ENCODE measurements at places on chromosomes 7 and 10.

DNA sequence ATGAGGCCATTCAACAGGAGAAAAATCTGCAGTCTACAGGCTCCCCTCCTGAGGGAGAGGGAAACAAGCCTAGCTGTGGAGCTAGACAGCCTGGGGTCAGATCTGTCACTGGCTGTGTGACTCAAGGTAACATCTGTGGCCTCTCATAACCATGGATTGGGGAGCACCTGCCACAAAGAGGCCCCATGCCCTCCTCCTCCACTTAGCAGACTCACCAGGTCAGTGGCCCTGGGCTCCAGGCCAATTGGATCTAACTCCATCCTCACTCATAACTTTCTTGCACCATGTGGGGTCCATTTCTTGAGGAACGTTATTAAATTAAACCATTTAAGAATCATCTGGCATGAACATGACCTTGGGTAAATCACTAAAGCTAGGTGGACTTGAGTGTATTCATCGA, 1.8 kb downstream of the GDF10 start:
- no peak for DNase-seq

DNA sequence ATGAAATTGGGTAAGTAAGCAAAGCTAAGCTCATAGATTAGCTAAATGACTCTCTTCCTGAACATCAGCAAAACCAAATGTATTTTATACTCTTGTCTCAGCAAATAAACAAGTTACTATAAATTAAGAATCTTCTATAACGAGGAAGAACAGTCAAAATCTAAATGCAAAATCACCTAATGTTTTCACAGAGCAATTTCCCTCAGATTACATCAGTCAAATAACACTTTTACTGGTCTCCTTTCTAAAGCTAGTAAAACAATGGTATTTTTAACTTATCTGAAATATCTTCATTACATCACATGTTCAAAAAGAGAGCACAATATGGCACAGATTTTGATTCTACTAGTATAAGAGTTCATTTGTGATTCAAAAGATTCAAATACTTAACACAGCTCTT, 16.5 kb upstream of the GPR22 start:
- no peak for DNase-seq

- no peak for DNase-seq
Measured at GRCh38 chr7:155283565-155284194, 14.0 kb upstream of the INSIG1 start.

DNA sequence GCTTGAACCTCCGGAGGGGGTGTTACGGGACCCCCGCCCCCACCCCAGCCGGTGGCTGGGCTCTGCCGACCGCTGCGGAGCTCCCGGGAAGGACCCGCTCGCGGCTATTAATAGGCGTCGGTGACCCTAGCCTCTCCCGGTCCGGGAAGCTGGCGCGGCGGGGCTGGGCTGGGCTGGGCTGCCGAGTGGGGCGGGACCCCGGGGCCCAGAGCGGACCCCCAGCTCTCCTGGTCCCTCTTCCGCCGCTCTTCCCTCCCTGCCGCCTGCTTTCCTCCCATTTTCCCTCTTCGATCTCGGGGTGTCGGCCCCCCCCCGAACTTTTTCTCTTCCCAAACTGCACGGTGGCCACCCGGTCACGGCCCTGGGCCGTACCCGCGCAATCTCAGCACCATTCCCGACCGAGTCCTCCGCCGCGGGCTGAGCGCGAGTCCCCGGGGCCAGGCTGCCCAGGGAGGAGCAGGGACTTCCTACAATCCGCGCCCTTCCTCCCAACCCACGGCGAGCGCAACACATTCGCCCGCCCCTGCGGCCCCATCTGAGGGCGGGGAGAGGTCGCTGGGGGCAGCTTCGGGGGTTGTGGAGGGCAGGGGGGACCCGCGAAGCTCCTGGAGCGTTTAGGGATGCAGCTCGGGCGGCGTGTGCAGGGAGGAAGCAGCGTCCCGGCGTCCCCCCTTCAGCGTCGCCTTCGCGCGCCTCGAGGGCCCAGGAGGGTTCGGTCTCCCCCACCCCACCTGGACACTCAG, 3.1 kb upstream of the ELFN1 start:
- no peak for DNase-seq

DNA sequence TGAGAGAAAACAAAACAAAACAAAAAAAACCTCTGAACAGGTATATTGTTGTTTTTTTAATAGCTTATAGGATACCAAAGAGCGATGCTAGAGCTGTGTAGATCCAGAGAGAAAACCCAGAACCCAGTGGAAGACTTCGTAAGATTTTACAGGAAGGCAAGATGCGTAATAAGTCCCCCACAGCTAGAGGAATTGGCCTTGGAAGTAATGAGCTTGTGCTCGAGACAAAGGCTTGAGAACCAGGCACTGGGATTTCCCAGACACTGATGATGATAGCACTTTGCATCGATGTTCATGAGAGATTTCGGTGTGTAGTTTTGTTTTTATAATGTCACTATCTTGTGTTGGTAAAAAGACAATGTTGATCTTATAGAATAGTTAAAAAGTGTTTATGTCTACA, 821.5 kb upstream of the IGFBP3 start:
- DNase-seq = no peak

DNA sequence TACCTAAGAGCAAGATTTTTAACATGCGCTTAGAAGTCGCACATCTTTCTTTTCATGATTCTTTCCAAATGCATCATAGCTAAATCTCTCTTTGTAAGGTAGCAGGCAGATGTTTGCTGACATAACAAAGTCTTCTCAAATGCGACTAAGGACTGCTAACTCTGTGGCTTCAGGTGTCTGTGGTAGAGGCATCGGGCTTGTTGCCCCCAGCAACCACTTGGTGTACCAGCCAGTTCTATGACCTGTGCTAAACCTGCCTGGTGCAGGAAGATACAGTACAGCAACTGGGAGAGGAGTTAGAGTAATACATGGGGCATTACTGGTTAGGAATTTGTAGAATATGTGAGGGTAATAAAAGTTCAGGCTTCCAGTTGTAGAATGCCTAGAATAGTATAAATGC, 654.1 kb downstream of the NRG3 start:
- no peak for DNase-seq

DNA sequence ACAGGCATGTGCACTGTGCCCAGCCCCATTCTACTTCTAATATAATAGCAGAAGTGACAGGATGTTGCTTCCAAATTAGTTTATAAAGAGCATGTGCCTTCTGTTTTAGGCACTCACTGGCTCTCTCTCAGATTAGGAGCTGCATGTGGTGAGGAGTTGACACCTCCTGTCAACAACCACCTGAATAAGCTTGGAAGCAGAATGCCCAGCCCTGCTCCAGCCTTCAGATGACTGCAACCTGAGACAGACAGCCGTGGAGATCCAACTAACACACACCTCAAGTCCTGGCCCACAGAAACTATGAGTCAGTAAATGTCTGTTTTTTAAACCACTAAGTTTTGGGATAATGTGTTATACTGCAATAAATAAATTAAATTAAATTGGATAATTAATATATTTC, 54.5 kb downstream of the PARD3 start:
- DNase-seq = no peak

GRCh38 chr7:91366091-91366490, 101.9 kb downstream of the FZD1 start:
- no peak for DNase-seq

DNA sequence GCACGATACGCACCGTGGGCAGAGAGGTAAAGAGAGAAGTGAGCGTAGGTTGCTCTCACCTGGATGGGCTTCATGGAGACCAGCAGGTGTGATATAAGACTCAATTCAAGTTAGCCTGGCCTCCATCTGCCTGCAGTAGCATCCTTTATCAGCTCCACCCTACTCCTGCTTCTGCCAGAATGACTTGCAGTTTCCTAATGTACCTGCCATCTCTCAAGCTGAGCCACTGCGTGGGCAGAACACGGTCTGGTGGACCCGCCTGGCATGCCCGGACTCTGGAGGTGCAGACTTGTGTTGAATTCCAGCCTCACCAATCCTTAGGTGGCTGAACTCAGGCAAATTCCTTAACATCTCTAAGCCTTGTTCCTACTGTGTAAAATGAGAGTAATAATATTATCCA, 64.3 kb downstream of the STEAP1B start:
- no peak for DNase-seq

DNA sequence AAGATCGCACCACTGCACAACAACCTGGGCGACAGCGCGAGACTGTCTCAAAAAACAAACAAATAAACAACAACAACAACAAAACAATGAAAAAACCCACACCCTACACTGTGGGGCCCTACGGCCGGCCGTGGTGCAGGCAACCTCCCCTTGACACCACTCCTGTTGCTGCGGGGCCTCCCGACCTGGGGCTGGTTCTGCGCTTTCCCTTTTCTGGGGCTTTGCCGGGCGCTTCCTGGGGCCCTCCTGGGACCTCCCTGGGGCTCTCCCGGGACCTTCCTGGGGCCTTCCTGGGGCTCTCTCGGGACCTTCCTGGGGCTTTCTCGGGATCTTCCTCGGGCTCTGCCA, 46.6 kb downstream of the INSIG1 start:
- no peak for DNase-seq
